ENCODE measurements at places on chromosomes 13 and 19.

GRCh38 chr13:29572575-29572974 is 22.9 kb downstream of the SLC7A1 start:
- DNase-seq: no peak

- DNase-seq: no peak
Observed at GRCh38 chr13:44810061-44810840, 179.0 kb downstream of the NUFIP1 start.

GRCh38 chr13:88675347-88675996 is 1004.3 kb downstream of the SLITRK5 start:
- no peak for DNase-seq

DNA sequence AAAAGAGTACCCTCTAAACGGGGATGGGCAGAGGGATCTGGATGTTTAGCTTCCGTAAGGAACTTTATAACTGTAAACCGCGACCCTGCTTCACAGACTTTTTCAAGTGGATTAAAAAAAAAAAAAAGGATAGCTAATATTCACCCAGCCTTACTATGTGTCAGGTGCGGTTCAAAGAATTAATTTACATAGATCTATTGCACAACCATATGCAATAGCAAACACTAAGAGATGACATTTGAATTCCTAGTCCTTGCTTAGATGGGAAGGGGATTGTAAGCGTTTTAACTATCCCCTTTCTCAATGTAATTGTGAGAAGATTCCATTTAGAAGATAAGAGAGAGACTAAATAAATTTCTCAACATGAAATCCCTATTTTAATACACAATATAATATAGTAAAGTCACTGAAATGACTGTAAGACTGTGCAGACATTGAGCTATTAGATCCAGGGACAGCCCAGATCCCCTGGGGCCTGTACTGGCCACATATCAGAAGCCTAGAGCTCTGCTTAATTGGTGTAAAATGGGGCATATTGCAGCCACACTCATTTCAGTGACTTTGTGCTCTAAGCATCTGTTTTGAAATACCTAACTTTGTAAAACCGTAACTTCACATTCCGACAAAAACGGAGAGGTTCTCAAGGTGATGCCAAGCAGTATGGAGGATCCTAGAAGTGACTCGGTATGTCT is 13.6 kb downstream of the LATS2 start:
- no peak for DNase-seq

GRCh38 chr13:30974350-30974749 is 41.9 kb downstream of the TEX26 start:
- DNase-seq: no peak

GRCh38 chr19:37929355-37929923 is 22.4 kb downstream of the SIPA1L3 start:
- DNase-seq: no peak

- no peak for DNase-seq
Observed at GRCh38 chr13:51027644-51028043, 83.4 kb downstream of the C13orf42 start.

DNA sequence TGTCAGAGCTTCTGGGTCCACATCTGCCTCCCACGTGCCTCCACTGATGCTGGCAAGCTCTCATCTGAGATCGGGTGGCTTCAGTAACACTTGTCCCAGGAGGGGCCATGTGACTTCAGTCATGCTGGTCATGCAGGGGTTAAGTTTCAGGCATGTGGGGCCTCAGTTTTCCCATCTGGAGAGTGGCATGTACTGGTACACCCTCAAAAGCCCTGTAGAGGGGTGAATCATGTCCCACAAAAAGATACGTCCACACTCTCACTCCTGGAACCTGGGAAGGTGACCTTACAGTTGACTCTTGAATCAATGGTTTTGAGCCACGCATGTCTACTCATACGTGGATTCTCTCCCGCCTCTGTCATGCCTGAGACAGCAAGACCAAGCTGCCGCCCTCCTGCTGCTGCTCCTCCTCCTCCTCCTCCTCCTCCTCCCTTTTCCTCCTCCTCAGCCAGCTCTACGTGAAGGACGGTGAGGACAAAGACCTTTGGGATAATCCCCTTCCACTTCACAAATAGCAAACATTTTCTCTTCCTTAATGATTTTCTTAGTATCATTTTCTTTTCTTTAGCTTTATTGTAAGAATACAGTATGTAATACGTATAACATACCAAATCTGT is 53.7 kb downstream of the COMP start:
- DNase-seq: no peak

DNA sequence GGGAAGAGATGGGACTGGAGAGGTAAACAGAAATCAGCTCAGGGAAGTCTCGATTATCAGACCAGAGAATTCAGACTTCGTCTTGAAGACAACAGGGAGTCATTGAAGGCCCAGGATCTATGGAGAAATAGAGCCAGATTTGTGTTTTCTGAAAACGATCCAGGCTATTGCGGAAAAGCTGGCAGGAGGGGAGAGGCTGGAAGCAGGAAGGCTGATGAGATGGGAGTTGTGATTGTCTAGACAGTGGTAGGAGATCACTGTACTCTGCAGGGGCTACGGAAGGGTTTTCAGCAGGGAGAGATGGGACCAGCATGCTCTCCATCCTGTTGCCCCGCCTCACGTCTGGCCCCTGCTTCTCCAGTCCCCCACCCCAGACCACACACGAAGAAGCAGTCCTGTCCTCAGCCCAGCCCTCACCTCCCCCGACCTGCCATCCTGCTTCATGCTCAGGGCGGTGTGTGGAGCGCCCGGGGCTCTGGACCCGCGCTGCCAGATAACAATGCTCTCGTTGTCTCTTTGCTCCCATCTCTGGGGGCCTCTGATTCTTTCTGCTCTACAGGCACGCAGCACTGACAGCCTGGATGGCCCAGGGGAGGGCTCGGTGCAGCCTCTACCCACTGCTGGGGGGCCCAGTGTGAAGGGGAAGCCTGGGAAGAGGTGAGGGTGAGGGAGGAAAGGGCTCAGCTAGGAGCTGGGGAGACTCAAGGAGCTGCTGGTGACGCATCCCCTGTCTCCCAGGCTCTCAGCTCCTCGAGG is 1.9 kb downstream of the ARHGAP33 start:
- no peak for DNase-seq

DNA sequence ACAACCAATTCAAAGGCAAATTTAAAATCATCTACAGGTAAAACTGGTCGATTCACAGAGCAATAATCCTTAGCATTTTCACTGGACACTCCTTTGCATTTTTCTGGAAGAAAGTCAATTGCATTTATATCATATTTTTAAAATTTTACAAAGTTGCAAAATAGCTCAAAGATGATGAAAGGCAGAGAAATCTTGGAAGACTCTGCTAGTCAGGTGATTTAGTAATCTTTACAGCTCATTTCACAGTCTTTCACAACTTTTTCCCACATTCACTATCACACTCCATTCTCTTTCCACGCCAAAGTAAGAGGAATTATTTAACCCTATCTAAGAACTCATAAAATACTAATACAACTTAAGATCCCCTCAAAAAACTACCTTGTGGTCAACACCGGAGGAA is 1063.8 kb downstream of the EFNB2 start:
- DNase-seq: no peak

GRCh38 chr19:39430675-39431593 is 4.8 kb downstream of the RPS16 start:
- DNase-seq: no peak

- DNase-seq: no peak
Observed at GRCh38 chr13:102132777-102133295, 269.0 kb downstream of the FGF14 start.

DNA sequence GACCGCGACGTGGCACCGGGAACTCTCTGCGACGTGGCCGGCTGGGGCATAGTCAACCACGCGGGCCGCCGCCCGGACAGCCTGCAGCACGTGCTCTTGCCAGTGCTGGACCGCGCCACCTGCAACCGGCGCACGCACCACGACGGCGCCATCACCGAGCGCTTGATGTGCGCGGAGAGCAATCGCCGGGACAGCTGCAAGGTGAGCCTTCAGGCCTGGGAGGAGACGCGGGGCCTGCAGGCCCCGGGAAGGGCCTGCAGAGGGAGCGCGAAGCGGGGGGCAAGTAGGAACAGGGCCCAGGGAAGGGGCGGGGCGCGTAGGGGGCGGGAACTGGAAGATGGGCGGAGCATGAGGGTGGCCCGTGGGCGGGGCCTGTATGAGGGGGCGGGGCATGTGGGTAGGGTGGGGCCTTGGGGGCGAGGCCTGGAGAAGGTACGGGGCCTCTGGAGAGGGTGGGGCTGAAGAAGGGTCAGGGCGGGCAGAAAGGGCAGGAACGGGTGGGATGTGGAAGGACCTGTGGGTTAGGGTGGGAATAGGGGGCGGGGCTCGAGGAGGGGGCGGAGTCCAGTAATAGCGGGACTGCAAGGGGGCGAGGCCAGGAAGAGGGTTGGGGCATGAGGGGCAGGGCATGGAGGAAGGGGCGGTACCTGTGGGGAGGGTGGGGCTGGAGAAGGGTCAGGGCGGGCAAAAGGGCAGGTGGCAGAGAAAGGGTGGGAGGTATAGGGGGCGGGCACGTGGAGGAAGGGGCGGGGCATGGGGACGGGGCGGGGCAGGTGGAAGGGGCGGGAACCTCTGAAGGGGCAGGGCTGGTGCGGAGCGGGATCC is 2.5 kb downstream of the CFD start:
- peak; percentile 37 for DNase-seq

- no peak for DNase-seq
Observed at GRCh38 chr19:2253106-2254063, 2.8 kb downstream of the JSRP1 start.

GRCh38 chr13:67119481-67119894 is 110.6 kb downstream of the PCDH9 start:
- DNase-seq: no peak

- no peak for DNase-seq
Observed at GRCh38 chr13:37657134-37657533, 58.6 kb upstream of the POSTN start.

DNA sequence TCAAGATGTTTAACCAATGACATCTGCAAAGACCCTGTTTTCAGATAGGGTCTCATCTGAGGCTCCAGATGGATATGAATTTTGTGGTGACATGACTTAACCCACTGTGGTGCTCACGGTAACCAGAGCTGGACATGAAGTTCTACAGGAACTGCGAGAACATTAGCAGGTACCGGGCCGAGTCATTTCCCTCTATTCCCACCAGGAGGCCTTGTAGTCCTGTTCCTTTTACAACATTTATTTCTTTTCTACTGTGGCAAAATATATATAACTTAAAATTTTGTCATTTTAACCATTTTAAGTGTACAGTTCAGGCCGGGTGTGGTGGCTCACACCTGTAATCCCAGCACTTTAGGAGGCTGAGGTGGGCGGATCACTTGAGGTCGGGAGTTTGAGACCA is 7.6 kb upstream of the TSPAN16 start:
- DNase-seq: no peak

DNA sequence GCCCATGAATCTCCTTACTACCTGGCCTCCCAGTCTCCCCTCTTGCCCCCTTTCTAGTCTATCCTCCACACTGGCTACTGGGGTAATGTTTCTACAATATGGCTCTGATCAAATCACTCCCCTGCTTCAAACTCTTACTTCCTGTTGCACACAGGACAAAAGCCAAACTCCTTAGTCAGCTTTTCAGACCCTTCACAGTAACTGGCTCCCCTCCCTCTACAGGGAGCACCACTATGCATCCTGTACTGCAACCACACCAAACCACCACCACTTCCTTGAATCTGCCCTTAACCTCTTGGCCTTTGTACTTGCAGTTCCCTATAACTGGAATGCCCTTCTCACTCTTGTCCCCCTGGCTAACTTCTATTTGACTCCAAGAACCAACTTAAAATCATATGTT is 32.2 kb downstream of the DEDD2 start:
- DNase-seq: no peak

GRCh38 chr13:46213242-46213641 is 1.5 kb downstream of the LRRC63 start:
- no peak for DNase-seq

GRCh38 chr13:102897371-102898138 is 51.7 kb downstream of the ERCC5 start:
- DNase-seq: no peak
